ENCODE measurements at places on chromosomes 7 and 10. TPM values are rescaled to one million over a fixed set of nuclear protein-coding genes. Genes with fewer than 3 reads are reported as not detected.

- DNase-seq: no peak
Observed at GRCh38 chr10:22978287-22978686, 50.4 kb downstream of the ARMC3 start.

PPP1R17 gene
- total RNA-seq: not detected

CARD11 gene
- 1.3 TPM for total RNA-seq

KCP gene
- total RNA-seq: 0.50 TPM

NUTM2D gene
- total RNA-seq: 4.2 TPM
